ENCODE measurements at places on chromosomes 13 and 19.

DNA sequence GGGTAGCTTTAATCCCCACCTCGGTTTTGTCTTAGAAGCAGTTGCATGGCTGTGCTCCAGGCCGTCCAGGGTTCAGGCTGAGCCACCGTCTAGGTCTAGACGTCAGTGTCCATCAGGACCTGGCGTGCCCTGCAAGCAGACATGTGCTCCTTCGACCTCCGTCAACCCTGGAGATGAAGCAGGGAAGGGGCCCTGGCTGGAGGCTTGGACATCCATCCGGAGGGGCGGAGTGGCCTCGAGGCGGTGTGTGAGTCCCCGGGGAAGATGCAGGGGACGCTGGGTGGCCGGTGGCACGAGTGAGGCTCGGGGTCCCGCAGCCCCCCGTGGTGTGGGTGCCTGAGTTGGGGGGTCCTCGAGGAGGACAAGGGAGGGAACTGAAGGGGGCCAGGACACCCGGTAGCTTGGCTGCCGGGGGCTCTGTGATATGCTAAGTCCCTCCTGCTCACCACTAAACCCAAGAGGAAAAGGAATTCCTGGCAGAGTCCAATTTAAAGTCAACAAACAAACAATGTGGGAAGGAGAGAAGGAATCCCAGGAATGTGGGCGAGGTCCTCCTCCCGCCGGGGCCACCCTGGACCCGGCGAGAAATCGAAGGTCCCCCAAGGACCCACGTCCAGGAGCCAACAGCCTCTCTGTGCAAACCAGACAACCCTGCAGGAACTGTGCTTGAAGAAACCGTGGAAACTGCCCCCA is 14.9 kb upstream of the PTBP1 start:
- no peak for DNase-seq

- DNase-seq: no peak
Measured at GRCh38 chr13:98172590-98173422, 4.3 kb downstream of the RNF113B start.

GRCh38 chr19:6022570-6023064 is 44.7 kb upstream of the RANBP3 start:
- DNase-seq: no peak

DNA sequence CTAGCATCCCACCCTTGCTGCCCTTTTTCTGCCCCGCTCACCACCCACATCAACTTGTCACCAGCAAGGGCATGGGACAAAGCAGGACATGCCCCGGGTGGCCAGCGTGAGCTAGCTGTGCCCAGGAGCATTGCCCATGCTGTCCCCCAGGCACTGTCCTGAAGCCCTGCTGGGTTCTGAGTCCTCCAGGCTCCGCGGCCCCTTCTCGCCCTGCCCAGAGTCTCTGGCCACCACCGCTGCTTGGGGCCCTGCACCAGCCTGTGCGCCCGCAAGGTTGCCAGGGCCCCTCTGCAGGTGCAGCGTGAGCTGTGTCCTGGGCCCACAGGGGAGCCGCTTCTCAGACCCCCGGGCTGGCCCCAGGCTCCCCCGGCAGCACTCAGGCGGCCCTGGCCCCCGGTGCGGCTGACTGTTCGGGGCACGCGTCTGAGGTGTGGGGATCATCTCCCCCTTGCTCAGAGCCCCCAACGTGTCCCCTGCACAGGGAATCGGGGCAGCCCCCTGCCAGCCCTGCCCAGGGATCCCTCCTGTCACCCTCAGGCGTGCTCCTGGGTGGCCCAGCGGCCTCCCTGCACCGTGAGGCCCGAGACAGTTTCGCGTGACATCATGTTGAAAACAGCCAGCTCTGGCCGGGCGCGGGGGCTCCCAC is 4.1 kb downstream of the CSNK1G2 start:
- DNase-seq: no peak

DNA sequence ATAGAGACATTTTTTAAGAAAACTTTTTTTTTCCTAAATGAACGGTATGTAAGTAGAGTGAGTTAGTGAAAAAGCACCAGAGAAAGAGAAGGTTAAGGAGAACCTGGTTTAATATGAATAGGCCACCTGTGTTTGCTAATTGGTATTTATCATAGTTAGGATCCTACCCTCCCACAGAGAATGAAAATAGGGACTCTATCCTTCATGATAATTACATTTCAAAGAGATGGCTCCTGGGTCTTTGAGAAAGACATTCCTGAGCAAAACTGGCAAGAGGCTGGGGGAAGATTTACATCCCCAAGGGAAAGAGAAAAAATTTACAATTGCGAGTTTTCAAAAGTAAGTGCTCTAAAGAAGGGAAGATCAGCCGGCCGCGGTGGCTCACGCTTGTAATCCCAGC is 1284.5 kb downstream of the SLITRK1 start:
- no peak for DNase-seq

DNA sequence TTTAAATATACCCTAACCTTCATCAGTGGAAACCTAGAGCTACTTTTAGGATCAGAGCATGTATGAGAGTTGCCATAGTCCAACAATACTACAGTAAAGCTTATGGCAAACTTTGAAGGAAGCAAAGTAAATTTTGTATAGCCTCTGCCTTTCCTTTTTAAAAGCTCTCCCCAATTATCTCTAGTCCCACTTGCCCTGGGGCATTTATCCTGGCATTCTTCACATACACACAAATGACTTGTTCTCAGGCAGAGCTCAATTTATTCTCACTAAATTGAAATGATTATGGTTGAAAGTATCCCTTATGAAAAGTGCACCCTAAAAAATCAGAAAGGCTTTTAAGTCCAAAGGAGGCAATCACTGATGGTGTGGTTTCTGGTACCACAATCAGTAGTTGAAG is 94.1 kb upstream of the UFM1 start:
- no peak for DNase-seq

DNA sequence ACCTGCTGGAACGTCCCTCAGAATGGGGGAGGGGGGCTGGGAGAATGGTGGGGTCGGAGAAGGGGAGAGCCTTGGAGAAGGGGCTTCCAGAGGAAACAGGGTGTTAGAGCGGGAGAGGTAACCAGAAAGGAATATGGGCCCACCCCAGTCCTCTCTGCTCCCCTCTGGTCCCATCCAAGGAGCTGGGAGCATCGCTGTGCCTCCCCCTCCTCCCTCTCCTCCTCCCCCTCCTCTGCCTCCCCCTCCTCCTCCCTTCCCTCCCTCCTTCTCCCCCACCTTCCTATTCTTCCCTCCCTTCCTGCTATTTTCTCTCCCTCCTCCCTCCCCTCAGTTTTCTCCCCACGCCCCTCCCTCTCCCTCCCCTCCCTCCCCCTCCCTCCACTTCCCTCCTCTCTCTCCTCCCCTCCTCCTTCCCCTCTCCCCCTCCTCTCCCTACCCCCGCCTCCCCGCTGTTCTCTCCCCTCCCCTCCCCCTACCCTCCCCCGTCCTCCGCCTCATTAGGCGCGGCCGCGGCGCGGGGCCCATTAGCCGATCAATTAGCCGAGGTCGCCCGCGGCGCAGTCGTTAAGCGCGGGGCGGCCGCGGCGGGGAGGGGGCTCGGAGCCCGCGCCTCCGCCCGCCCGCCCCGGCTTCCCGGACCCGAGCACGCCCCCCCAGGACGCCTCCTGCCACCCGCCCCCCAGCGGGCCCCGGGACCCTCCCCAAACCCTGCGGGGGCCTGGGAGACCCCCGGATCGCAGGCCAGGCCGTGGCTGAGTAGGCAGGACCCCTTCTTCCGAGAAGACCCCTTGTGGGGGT is 15.4 kb downstream of the TLE5 start:
- DNase-seq: no peak

GRCh38 chr19:12695997-12696365 is 450 bp downstream of the FBXW9 start:
- DNase-seq: no peak

Measured in NCI-H1930 (cell line).